Head of caudate nucleus (tissue), 42 donors: ENCODE measurements at places on chromosomes 6 and 20.
A peak's percentile ranks its signal among the peaks of the same experiment; 100 is the strongest.

DNA sequence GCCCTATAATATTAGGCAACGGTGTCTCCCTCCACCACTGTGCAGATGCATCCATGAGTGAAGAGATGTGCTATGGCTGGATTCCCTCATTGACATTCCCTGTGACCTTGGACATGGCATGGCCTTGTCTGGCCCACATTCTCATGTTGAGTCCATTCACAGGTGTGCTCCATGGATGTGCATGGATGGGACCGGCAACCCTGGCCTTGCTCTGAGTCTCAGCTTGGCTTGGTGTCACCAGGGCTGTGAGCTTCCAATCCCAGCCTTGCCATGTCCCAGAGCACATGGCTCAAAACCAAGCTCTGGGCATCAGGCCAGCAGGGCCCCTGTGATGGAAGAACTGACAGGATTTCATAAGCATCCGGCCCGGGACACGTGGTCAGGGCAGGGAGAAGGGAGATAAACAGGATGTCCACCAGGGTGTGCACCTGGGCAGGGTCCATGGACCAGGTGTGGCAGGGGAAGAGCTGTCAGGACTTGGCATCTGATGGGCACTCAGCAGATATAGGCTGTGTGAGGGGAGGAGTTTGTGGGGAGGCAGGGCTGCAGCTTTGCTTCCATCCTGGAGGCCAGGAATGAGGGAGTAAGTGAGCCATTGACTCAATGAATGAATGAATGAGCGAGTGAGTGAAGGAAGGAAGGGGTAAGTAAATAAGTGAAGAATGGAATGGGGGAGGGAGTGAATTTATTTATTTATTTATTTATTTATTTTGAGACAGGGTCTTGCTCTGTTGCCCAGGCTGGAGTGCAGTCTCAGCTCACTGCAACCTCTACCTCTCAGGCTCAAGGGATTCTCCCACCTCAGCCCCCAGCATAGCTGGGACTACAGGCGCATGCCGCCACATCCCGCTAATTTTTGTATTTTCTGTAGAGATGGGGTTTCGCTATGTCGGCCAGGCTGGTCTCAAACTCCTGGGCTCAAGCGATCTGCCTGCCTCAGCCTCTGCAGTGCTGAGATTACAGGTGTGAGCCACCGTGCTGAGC is 15.7 kb downstream of the NRSN2 start:
- peak; percentile 64 for DNase-seq

DNA sequence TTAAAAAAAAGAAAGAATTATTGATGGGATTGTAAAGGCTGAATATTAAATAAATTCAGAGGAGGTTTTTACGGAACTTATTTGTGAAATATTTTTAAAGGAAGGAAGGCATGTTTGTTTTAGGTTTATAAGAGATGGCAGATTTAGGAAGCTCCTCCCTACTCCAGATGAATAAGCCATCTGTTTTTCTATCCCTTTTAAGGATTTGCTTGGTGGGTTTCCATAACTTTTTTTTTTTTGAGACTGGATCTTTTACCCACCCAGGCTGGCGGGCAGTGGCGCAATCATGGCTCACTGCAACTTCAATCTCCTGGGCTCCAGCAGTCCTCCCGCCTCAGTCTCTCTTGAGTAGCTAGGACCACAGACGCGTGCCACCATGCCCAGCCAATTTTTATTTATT is 30.4 kb downstream of the PTPRA start:
- no peak for DNase-seq

GRCh38 chr20:60224914-60225313 is 266.7 kb downstream of the CDH26 start:
- no peak for DNase-seq

- DNase-seq: no peak
Measured at GRCh38 chr20:48743807-48744206, 84.0 kb downstream of the PREX1 start.

GRCh38 chr6:110322151-110322873 is 35.8 kb downstream of the METTL24 start:
- DNase-seq: peak; percentile 50

DNA sequence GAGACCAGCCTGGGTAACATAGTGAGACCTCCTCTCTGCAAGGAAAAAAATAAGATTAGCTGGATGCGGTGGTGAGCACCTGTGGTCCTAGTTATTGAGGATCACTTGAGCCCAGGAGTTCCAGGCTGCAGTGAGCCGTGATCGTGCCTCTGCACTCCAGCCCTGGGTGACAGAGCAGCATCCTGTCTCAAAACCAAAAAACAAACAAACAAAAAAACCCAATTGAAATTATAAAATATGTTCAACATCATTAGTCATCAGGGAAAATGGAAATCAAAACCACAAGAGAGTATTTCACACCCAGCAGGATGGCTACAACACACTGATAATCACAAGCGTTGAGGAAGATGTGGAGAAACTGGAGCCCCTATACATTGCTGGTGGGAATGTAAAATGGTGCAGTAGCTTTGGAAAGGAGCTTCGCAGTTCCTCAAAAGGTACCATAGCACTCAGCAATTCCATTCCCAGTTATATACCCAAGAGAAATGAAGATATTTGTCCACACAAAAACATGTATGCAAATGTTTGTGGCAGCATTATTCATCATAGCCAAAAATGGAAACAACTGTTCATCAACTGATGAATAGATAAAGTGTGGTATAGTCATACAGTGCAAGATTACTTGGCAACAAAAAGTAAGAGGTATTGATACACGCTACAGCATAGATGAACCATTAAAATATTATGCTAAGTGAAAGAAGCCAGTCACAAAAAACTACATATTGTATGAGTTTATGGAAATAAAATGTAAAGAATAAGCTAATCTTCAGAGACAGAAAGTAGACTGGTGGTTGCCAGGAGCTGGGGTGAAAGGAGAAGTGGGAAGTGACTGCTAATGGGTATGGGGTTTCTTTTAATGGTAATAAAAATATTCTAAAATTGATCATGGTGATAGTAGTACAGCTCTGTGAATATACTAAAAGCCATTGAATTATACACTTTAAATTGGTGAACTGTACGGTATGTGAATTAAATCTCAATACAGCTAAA is 38.7 kb upstream of the RIPOR2 start:
- DNase-seq: no peak
